ENCODE measurements at places on chromosomes 11 and 22.

GRCh38 chr11:131823772-131824171 lies 453.4 kb downstream of the NTM start:
- no peak for DNase-seq

- DNase-seq, result no peak
These were observed 62.2 kb upstream of the FDX1 start for GRCh38 chr11:110367571-110367970.

GRCh38 chr11:13884158-13884799 lies 78.2 kb upstream of the SPON1 start:
- no peak for DNase-seq

DNA sequence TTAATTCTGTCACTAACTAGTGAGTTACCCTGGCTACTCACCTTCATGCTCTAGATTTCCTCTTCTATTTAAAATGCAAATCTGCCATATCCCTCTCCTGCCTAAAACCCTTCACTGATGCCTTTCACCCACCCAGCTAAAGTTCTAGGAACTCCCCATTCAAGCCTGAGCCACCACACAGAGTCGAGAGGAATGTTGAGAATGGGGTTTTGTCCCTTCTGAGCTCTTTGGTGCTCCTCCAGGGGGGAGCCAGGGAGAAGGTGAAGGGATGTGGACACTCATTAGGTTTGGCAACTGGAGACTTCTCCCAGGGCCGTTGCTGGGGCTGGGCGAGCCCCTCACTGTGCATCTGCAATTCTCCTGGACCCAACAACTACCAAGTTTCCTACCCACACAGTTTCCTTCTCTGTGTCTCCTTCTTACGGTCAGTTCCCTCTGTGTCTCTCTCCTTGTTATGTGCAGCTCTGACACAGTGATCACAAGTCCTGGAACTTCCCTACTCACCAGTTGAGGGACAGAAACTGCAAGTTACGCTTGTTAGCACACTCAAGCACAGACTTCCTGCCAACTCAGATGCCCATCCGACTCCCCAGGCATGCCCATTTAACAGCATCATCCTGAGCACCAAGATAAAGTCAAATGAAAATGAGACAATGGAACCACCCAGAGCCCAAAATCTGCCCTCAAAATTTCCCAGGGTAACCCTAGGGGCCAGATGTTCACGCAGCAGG lies 6.5 kb upstream of the IL10RA start:
- no peak for DNase-seq

GRCh38 chr11:85313741-85314140 lies 313.4 kb downstream of the DLG2 start:
- DNase-seq, result no peak

GRCh38 chr22:31346733-31347250 lies 646 bp upstream of the PATZ1 start:
- DNase-seq, result no peak

- no peak for DNase-seq
These were observed 222.1 kb upstream of the ANO3 start for GRCh38 chr11:26109658-26110368.

- no peak for DNase-seq
These were observed 60.3 kb downstream of the IRAG1 start for GRCh38 chr11:10633261-10633660.

GRCh38 chr11:15864026-15864805 lies 492.1 kb downstream of the SOX6 start:
- DNase-seq, result no peak

- DNase-seq, result no peak
These were observed 9.1 kb downstream of the UCP3 start for GRCh38 chr11:73999581-74000306.

DNA sequence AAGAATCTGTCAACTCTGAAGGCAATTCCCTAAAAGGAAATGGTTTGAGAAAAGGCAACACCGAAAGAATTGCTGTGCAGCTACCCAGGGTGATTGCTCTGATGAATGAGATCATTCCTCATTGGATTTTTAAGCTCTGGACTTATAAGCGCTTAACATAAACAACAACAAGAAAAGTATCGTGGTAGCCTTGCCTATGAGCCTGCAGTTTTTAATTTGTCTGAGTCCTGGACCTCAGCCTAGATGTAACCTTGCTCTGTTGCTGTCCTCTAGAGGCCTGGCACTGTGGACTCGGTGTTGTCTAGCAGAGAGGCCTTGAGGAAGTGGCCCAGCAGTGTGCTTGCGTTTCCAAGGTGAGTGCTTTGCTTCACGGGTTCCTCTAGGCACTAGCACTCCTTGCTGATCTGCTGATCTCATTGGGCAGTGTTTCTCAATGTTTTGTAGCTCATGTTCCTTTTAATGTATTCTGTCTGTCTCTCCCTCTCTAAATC lies 20.4 kb downstream of the CCDC81 start:
- no peak for DNase-seq

DNA sequence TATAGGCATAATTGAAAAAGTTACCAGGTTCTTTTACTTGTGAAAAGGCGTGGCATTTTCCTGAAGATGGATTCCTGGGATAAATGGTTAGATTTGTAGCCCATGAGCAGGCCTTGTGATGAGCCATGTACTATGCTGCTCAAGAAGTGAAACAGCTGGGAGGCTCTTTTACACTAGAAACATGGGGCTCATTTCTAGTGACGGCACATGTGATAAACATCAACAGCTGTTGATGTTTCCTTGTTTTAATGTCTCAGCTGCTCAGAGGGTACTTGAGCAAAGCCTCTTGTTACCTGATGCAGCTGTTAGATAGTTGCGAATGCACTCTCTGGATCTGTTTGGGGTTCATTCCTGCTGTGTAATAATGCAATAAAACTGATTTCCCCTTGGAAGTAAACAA lies 396.8 kb downstream of the GUCY1A2 start:
- DNase-seq, result no peak

- no peak for DNase-seq
These were observed 2.7 kb downstream of the DCDC1 start for GRCh38 chr11:31366795-31367194.

GRCh38 chr11:88535916-88536547 lies 198.5 kb upstream of the CTSC start:
- DNase-seq, result no peak

DNA sequence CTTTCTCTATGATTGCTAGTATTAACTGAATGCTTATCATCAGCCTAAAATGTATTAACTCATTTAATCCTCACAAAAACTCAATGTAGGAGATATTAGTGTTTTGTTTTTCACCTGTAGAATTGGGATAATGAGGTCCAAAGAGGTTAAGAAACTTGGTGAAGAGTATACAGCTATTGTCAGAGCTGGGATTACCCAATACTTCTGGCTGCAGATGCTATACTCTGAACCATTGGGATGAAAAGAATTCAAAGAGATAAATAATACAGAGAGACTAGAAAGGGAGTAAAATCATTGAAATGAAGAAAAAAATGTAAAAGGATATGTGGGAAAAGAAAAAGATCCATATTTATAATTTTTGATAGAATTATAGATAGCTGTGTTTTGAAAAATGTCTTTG lies 137.1 kb downstream of the TRPC6 start:
- DNase-seq, result no peak

- DNase-seq, result no peak
These were observed 15.2 kb upstream of the EHF start for GRCh38 chr11:34605481-34606325.

DNA sequence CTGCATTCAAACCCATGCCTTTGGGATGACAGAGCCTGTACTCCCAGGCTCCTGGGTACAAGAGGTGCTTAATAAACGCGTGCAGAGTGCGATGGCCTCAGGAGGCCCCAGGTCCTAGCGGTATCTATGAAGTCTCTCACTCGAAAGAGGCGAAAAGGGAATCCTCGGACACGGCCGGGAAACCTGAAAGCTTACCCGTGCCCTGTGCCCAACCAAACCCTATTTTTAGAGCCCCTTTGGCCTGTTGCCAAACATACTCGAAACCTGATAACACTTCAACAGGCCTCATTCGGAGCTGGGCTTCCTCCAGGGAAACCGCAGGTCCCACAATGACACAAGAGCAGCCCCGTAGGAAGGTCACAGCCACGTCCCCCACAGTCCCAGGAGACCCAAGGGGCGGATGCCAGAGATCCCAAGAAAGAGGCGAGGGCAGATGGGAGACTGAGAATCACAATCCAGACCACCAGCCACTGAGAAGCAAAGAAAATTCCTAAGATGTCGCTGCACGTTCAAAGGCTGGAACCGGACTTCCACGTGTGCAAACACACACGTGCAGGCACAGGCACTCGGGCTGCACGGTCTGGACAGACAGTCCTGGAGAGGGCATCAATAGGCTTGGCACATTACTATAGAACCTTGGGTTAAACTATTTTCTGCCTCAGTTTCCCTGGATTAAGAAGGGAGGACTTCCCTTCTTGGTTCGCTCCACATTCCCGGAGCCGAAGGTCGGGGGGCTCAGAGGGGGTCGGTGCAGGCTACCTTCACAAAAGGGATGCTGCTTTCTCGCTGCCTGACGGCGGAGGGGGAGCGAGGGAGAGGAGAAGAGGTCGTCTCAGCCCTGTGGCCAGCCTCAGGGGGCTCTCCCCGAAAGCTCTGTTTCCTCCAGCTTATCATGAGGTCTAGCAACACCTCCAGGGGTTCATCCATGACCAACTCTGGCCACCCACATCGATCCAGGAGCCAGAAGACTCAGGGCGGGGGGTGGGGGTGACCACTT lies 8.2 kb downstream of the PDGFB start:
- no peak for DNase-seq

DNA sequence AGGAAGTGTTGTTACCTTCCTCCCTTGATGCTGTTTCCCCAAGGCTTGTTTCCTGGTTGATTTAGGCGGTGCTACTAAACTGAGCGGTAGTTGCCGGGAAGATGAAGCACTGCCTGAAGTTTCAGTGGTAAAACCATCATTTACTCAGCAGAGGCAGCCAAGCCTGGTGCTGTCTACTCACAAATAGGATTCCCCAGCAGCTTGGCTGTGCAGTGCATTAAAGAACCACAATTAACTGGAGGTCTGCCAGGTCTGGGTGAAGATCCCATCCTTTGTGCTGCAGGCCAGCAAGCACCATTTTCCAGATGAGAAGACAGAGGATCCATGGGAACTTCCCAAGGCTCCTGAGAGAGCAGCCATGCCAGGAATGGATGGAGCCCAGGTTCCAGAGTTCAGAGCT lies 231.9 kb upstream of the E2F8 start:
- DNase-seq, result no peak

GRCh38 chr22:19055801-19056200 lies 66.4 kb downstream of the DGCR2 start:
- no peak for DNase-seq

DNA sequence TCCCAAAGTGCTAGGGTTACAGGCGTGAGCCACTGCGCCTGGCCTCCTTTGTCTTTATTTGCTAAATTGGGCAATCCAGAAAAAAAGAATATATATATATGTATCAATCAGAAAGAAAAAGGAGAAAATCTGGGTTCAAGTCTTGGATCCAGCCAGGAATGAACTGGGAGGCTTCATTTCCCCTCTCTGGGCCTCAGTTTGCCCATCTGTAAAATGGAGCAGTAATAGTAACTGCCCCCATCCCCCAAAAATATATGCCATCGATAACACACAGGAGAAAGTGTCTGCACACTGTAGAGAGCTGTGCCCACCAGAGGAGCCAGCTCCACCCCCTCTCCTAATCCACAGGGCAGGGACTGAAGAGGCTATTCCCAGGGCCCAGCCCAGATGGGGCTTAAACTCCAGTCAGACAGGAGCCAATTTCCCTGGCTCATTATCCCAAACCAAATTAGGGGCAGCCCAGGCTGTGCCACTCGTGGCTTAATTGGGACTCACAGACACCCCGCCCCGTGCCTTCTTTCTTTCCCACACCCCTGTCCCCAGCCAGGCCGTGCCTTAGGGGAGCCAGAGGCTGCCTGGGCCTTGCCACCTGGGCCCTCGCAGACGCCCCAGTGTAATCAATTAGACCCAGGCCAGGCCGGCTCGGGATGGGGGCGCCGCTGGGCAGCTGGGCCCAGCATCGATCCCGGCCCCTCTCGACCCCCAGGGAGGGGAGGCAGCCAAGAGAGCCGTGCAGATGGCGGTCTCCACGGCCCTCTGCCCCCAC lies 171.5 kb downstream of the MN1 start:
- DNase-seq, result no peak

DNA sequence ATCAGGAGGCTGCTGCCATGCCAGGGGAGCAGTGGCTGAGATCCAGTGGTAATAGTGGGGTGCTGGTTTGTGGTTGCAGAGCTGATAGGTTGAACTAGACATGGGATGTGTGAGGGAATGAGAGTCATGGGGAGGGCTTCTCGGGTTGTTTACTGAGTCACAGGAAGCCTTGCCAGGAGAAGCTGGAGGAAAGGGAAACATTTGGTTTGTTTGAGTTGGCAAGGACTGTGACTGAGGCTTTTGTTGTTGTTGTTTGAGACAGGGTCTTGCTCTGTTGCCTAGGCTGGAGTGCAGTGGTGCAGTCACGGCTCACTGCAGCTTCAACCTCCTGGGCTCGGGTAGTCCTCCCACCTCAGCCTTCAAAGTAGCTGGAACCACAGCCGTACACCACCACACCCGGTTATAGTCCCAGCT lies 49.3 kb downstream of the CABIN1 start:
- DNase-seq, result no peak

- peak; percentile 99 for DNase-seq
These were observed 27.9 kb upstream of the RASL10A start for GRCh38 chr22:29343313-29343805.

- DNase-seq, result no peak
These were observed 28.7 kb downstream of the KCNC1 start for GRCh38 chr11:17763244-17763643.

DNA sequence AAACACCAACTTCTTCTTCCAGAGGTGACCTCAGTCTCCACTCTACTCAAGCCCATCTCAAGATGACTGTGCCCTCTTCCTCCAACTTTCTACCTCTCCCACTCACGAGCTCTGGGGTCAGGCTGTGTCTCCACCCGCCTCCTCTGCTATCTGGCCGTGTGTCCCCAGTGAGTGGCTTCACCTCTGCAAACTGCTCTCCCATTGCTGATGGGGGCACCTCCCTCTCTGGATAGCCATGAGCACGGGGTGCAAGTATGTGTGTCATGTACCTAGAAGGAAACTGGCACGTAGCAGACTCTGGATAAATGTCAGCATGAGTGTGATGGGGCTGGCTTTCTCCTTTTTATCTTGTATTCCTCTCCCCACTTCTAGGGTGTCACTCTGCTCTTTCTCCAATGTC lies 18.3 kb upstream of the RAC2 start:
- no peak for DNase-seq
